Cortex of kidney (tissue), 1 donor: ENCODE measurements at places on chromosomes 2 and 18.

DNA sequence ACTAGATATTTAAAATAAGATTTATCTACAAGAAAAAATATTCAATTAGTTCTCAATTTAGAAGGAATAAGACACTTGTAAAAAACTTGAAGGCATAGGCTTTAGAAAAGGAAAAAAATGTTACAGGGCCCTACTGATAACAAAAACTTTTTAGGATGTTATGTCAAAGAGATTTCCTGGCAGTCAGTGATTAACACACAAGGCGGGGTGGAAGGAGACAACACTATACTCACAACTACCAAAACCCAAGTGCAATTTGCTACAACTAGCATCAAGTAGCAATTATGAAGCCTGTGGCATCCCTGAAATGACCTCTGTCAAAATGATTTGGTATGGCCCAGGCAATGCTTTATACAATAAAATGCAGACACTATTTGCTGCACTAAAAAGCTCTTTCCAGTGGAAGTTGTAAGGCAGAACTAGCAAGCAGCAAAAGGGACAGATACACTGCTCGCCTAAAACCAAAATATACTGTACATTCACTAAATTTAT is 15.3 kb downstream of the STRN start:
- no peak for DNase-seq

GRCh38 chr2:218332288-218332687 is 24.4 kb upstream of the CATIP start:
- no peak for DNase-seq

DNA sequence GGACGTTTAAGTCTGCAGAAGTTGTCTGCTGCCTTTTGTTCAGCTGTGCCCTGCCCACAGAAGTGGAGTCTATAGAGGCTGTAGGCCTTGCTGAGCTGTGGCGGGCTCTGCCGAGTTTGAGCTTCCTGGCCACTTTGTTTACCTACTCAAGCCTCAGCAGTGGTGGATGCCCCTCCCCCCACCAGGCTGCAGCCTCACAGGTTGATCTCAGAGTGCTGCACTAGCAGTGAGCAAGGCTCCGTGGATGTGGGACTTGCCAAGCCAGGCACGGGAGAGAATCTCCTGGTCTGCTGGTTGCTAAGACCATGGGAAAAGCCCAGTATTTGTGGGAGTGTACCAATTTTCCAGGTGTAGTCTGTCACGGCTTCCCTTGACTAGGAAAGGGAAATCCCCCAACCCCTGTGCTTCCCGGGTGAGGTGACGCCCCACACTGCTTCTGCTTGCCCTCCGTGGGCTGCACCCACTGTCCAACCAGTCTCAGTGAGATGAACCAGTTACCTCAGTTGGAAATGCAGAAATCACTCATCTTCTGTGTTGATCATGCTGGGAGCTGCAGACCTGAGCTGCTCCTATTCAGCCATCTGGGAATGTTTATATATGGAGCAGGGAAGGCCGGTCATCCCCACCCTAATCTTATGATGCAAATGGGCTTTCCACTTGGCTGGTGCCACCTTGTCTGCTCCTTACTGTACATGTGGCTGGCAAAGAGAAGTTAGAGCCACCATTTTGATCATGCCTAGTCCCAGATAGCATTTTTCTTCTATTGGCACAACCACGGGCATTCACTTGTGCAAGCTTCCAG is 156.9 kb upstream of the ITGA6 start:
- no peak for DNase-seq

DNA sequence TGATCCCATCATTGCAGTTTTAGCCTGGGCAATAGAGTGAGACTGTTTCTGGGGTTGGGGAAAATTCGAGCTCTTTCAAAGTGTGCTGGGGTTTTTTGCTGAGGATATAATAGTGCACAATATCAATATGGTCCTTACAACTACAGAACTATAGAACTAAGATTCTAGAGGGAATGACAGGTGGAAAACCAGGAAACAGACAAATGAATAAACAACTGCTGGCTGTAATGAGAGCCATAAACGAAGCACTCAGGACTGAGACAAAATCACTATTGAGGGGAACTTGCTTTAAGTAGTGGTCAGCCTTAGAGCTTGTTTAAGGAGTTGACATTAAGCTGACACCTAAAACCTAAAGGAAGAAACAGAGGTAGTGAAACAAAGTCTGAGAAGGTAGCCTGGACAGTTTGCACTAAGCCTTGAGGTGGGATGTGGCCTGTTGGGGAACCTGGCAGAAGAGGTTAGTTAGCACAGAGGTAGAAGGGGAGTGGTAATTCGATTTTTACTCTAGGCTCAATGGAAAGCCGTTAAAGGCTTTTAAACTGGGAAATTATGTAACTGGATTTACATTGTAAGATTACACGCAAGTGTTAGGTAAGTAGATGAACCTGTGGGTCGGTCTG is 33.8 kb downstream of the LCLAT1 start:
- no peak for DNase-seq

GRCh38 chr2:74439803-74440377 is 1.8 kb downstream of the RTKN start:
- DNase-seq: no peak

DNA sequence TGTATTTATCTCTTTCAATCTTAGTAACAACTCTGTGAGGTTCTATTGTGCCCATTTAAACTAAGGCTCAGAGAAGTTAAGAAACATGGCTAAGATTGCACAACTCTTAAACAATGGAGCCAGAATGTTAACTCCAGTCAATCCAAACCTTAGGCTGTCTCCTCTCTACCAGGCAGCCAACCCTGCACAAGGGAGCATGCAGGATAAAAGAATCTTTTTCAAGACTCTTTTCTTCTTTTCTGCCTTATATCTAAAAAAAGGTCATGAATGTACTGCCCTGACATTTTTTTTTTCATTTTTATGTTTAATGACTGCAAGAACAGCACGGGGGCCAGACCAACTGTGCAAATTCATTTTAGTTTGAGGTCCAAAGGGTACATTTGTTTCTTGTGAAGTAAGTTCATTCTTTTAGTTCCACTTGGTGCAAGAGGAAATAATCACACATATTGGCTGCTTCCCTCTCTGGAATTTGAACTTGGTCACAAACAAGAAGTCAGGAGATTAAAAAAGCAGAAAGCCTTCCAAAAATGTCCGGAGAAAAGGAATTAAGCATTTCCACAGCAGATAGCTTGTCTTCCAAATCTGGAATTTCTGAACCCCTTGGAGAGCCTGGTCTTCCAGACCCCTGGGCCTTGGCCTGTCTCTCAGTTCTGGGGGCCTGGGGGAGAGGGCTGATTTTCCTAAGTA is 96.0 kb upstream of the RIOK3 start:
- no peak for DNase-seq

GRCh38 chr2:179240481-179241451 is 23.9 kb downstream of the SESTD1 start:
- DNase-seq: no peak

DNA sequence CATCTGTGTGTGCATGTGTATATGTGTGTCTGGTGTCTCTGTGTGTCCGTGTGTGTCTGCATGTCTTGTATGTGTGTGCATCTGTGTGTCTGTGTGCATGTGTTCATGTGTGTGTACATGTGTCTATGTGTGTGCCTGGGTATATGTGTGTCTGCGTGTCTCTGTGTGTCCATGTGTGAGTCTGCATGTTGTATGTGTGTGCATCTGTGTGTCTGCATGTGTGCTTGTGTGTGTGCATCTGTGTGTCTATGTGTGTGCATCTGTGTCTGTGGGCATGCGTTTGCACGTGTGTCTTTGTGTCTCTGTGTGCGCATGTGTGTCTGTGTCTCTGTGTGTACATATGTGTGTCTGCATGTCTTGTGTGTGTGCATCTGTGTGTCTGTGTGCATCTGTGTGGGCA is 207.7 kb downstream of the TNS1 start:
- DNase-seq: no peak

DNA sequence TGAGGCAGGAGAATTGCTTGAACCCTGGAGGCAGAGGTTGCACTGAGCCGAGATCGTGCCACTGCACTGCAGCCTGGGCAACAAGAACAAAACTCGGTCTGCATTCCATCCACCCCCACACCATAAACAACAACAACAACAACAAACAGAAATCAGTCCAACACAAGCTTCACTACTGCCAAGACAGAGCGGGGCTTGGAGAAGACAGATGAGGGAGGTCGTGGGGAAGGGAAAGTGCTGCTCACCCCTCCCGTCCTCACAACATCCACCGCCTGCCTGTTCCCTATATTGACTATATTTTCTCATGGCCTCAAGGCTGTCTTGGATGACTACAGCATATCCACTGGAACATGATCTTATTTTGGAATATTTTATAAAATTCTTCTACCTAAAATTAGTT is 137.6 kb upstream of the TTC39C start:
- DNase-seq: no peak

GRCh38 chr2:226001716-226002115 is 602.2 kb downstream of the NYAP2 start:
- no peak for DNase-seq

- no peak for DNase-seq
Observed at GRCh38 chr2:22902180-22902550, 482.8 kb upstream of the KLHL29 start.

DNA sequence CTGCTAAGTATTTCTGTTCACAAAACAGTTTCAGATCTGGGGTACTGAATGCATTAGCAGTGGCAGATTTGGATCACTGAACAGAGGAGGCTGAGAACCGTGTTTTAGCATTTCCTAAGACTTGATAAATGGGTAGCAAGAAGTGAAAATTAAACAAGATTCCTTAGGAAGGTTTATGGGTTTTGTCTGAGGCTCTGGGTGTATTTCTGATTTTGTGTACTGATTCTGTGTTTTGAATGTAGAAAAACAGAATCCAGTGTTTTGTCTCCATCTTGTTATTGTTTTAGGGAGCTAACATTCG is 1.4 kb downstream of the FAM117B start:
- no peak for DNase-seq

GRCh38 chr2:199440118-199440517 is 17.6 kb downstream of the SATB2 start:
- DNase-seq: no peak

DNA sequence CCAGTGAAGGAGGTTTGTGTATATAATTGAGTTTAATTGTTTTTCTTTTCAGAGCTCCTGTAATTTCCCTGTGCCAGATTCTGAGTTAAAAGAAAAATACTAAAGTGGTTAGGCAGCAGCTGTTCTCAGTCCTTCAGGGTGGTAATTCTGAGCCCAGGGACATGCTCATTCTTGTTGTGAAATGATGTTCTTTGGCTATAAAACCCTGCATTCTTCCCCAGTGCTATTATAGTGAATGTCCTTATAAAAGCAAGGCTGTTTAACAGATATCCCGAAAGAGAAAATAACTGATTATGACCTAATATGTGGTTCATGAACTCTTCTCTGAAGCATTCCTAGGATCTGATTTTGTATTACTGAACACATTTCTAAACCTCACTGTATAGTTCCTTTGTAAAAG is 34.0 kb downstream of the ADAM23 start:
- no peak for DNase-seq

DNA sequence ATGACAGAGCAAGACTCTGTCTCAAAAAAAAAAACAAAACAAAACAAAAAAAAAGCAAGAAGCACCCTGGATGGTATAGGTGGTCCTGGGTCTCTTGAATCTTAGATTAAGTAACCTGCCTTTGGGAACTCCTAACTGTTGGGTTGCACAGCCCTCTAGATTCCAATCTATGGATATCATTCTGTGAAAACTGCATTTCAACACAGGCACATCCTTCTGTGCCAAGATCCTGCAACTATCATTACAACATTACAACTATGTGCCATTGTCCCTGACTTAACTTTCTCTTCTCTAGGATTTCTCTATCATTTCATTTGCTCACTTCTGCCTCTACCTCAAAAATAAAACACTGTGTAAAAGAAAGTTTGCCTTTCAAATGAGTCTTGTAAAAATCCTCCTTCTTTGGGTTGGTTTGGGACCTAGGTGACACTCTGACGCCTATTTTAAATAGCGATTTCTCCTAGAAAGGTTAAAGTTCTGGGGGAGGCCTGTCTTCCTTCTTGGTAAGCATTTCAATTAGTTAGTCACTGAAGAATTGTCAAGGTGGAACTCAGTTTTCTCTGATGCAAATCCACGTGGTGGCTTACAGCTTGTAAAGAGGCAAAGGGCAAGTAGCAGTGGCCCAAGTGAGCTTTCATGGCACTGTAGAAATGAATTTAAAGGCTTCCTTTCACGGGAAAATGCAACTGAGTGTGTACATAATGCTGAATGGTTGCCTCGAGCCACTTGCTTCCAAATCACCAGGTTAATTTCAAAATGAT is 9.2 kb downstream of the LGALSL start:
- DNase-seq: no peak

DNA sequence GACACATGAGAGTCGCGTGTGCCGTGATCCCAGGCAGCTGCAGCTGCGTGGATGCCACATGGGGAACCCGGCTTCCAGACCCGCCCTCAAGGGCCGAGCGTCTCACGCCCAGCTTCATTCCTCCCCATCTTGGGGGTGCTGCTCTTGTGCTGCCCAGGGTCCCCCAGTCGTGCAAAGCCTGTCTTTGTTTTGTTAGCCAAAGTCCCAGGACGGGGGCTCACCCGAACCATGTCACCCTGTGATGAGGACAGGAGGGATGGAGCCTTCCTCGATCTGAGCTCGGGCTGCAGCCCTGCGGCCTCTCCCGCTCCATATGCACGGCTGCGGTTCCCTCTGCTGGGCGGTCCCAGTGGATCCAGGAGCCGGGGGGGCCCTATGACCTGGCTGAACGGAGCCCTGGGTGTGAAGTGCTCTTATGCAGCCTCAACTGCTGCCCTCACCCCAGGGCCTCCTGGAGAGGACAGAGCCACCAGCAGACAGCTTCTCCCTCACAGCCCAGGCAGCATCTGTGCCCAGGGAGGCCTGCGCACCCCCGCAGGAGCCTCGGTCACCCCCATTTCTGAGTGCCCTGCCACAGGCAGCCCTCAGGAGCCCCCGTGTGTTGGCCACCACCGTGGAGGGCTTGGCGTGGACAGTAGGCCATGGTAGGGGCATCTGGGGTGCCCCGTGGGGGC is 99.0 kb upstream of the CTDP1 start:
- DNase-seq: no peak

DNA sequence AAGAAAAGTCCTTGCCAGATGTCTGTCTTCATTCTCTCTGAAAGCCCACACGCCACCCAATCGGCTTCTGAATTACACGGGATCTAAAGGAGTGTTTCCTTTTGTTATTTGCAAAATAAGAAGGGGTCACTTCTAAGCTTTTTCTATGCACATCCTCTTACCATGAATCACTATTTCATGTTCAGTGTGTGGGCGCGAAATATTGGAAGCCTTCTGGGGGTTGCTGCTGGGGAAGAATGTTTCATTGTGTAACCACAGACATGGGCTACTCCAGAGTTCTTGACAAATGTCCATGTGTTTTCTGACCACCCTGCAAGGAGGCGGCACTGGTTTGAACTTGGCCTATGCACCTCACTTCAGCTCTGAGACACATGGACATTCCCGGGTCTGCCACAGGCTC is 133.6 kb upstream of the APCDD1 start:
- no peak for DNase-seq

- no peak for DNase-seq
Observed at GRCh38 chr18:22560797-22561196, 143.1 kb upstream of the CTAGE1 start.

GRCh38 chr2:219254590-219255201 is 978 bp upstream of the TUBA4A start:
- no peak for DNase-seq

- DNase-seq: no peak
Observed at GRCh38 chr2:32235315-32235714, 29.4 kb downstream of the NLRC4 start.

- no peak for DNase-seq
Observed at GRCh38 chr18:56517196-56517595, 121.2 kb downstream of the TXNL1 start.
